ENCODE measurements at places on chromosomes 16 and 17.

DNA sequence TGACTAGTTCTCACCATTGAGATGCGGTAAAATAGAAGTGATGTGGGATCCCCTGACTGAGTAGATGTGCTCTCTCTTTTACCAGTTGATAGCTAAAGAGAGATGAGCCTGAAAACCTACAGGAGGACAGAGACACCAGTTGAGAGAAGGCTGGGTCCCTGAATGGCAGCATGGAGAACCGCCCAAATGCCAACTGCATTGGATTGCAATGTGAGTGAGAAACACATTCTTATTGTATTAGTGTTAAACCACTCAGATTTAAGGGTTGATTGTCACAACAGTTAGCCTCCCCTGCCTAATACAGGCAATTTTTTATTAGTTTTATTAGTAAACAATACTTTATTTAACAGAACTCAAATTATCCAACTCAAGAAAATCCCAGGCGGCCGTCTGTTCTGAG, 61.2 kb downstream of the SPACA3 start:
- DNase-seq = no peak

DNA sequence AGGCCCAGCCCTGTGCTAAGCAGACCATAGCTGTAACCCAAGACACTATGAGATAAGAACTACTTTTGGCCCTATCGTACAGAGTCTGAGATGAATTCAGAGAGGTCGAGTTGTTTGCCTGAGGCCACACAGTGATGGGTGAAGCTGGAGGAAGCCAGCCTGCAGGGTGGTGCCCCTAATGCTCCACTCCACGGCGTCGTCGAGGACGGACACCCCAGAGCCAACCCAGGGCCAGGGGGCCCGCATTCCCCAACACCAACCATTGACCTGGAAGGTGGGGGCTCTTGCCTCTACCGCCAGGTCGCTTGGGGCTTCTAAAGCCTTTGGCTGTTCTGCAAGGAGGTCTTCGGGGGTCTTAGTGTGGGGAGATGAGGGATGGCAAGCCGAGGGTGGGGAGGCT, 84.1 kb downstream of the IRF8 start:
- no peak for DNase-seq

- DNase-seq = no peak
Measured at GRCh38 chr17:32807577-32807976, 69.3 kb downstream of the MYO1D start.

GRCh38 chr17:30545024-30545423, 67.8 kb downstream of the GOSR1 start:
- DNase-seq = no peak

GRCh38 chr16:83907631-83908250, 8.8 kb downstream of the MLYCD start:
- DNase-seq = no peak
